ENCODE measurements at places on chromosomes 5 and 9.

DNA sequence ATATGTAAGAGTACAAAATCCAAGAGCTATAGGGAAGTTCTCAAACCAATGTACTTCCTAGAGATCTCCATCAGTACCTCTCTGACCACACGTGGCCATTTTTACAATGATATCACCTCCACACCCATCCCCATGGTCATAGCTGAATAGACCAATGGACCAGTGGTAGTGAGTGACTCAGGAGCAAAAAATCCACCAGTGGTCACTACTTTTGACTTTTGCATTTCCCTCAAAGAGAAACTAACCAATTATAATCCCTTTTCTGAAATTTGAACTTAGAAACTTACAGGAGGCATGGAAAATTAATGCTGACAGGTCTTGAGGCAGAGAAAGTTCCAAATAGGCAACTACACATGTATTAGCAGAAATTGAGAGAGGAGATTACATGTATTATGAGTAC, 238.4 kb downstream of the TRPM3 start:
- peak; percentile 15 for DNase-seq

GRCh38 chr9:82970359-82970758, 92.6 kb downstream of the RASEF start:
- no peak for DNase-seq

- DNase-seq, result no peak
These were observed 30.8 kb downstream of the GALNT12 start for GRCh38 chr9:98838155-98838867.

DNA sequence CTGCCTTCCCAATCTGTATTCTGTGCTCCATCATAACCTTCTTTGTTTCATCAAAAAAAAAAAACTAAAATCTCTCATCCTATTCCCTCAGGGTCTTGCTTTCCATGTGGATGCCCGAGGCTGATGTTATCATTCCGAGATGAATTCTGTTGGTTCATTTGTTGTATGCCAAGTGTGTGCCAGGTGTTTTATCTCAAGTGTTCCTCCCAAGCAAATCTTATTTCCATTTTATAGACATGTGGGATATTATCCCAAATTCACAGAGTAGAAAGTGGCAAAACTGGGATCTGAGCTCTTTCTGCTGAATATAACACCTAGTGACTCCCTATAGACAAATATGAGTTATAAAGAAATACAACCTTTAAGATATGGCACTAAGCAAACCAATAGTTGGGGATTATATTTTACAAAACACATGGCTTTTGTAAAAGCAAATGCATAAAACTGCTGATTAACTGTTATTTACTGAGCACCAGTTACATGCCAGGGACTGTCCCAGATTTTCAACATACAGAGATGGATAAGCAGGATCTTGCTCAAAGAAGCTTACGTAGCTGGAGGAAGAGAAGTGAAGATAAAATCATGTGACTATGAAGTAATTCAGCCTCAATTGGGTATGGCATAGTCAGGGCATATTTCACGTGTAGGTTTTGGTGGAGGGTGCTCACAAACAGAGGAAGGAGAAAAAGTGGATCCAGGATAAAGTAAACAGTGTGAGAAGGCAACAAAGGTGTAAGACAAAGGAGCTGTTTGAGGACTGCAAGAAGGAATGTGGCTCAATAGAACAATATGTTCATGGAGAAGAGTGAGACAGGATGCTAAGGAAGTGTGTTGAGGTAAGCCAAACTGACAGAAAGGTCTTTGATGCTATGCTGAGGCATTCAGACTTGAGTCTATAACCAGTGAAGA, 143.3 kb upstream of the ADAMTSL1 start:
- DNase-seq, result no peak

- peak; percentile 79 for DNase-seq
These were observed 24.8 kb downstream of the FYB1 start for GRCh38 chr5:39194466-39195136.

GRCh38 chr5:53126521-53126920, 17.0 kb upstream of the MOCS2 start:
- peak; percentile 83 for DNase-seq

GRCh38 chr5:152813526-152813925, 408.4 kb upstream of the NMUR2 start:
- DNase-seq, result peak; percentile 3

DNA sequence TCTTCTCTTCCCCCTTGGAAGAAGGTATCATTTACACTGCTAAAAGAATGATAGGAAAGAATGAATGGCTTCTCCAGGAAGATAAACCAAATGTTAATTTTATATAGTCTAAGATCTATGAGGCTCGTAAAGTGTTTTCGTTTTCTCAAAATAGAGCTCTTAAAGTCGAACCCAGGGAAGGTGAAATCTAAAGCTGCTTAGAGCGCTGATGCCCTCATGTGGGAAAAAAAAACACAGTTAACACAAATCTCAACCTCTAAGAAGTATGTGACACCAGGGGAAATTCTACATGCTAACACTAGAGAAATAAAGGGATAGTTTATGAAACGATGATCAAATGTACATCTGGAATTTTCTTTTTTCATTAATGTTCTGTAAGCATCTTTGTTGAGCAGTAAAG, 257.9 kb downstream of the RASEF start:
- no peak for DNase-seq

DNA sequence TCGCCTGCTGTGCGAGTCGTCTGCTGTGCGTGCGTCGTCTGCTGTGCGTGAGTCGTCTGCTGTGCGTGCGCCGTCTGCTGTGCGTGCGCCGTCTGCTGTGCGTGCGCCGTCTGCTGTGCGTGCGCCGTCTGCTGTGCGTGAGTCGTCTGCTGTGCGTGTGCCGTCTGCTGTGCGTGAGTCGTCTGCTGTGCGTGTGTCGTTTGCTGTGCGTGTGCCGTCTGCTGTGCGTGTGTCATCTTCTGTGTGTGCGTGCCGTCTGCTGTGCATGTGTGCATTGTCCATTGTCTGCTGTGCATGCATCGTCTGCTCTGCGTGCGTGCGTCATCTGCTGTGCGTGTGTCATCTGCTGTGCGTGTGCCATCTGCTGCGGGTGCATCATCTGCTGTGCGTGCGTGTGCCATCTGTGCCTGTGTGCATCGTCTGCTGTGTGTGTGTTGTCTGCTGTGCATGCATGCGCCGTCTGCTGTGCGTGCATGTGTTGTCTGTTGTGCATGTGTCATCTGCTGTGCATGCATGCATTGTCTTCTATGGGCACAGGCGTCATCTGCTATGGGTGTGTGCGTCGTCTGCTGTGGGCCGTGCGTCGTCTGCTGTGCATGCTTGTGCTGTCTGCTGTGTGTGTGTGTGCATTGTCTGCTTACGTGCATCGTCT, 68.6 kb upstream of the IRX4 start:
- DNase-seq, result no peak

DNA sequence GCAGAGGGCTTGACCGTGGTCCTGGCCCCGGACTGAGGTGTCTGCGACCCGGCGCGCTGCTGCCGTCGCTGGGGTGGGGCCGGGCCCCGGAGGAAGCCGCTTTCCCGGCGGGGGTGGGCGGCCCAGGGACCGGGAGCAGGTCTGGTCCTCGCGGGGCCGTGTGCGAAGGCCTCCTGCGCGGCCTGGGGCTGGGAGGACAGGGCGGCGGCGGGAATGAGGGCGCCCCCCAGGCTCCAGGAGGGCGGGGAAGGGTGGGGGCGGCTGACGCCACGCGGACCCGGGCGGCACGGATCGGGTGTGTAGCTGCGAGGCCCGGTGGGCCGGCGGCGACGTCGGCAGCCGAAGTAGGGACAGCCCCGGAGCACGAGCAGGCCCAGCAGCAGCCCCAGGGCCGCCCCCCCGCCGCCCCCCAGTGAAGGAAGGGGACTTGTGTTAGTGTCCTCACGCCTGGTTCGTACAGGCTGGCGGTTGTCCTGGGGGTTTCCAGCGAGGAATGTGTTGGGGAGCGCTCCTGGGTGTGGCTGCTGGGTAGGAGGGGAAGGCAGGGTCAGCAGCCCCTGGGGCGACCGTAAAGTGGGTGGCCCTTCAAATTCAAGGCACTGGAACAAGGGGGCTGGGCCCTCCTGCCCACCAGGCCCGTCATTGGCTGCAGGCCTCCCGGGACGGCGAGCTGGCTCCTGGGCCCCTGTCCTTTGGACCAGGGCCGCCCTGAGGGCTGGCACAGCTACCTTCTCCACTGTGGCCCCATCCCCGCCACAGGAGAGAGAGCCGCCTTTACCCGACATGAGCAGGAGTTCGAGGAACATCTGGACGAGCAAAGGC, 597 bp upstream of the TMEM250 start:
- DNase-seq, result peak; percentile 19

- no peak for DNase-seq
These were observed 23.6 kb downstream of the SREK1IP1 start for GRCh38 chr5:64744914-64745313.

DNA sequence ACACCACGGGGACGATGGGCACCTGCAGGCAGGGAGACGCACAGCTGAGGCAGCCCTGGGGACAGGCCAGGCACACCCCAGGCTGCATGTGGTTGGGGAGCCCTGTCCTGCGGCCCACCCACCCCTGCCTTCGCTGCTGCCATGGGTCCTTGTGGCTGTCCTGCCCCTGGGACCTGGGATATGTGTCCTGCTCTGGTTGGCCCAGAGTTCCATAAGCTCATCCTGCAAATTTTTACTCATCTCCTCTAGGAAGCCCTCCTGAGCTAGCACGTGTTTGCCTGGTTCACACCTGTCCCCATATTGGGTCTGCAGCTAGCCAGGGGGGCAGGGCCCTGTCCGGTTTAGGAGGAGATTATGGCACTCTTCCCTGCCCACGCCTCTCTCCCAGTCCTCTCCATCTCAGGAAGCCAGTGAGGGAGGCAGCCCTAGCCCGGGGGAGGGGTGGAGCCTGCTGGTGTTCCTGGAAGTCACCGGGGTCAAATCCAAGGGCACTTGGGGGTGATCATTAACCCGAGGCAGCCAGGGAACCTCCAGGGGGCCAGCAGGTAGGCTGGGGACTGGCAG, 12.2 kb downstream of the EGFL7 start:
- DNase-seq, result no peak

GRCh38 chr9:82034956-82035731, 46.6 kb downstream of the SPATA31D1 start:
- no peak for DNase-seq

DNA sequence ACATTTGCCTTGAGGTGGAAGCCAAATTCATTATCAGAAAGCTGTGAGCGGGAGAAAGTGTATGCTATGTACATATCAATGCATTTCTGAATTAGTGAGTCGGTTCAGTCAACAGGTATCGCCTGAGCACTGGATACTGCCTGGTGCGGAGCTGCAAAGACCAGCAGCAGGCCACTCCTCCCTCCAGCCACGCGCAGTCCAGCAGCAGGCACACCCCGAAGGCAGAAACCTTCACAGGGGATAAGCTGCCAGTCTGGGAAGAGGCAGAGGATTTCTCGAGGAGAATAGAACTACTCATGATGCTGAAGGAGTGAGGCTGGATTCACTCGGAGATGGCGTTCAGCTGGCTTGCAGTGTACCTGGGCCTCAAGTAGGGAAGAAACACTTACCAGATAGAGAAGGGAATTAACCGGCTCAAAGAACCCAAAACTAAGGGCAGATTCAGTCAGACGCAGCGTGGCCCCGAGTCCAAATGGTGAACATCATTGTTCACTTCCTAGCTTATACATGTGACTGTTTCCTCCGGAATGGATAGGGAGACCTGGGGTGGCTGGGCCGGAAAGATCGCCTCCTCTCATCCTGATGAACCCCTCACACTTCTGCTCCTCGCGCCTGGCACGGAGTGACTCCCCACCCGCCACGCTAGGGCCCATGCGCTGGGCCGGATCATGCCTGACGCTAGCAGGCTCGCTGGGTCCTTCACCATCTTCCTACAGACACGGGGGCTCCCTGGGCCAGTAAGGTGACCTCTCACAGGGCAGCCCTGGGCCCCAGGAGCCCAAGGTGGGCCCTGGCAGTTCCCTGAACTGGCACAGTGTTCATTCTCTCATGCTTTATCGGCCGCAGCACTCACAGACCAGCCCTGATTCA, 78.1 kb upstream of the SPATA31C2 start:
- no peak for DNase-seq

DNA sequence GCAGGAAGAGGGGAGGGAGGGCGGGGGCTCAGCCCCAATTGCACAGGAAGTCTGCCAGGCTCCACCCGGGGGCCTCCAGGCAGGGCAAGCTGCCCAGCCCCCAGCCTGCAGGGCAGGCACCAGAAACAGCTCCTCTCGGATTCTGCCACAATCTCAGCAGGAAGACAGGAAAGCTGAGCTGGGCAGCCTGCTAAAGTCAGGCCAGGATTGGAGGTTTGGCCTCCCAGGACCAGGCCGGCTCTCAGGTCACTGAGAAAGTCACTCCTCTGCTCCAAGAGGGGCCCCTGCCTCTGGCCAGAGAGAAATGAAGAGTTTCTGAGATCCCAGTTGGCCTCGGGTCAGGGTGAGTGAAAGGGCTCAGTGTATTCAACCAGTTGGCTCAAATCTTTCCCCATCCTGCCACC, 54.6 kb upstream of the STXBP1 start:
- DNase-seq, result peak; percentile 55

- no peak for DNase-seq
These were observed 22.4 kb downstream of the GOLGA2 start for GRCh38 chr9:128253140-128253990.

GRCh38 chr5:321230-321725, at the start of gene AHRR:
TSS of gene AHRR (plus strand) at chr5:321714. CDS start at chr5:343903, 22,189 bp downstream.
- DNase-seq, result peak; percentile 67

DNA sequence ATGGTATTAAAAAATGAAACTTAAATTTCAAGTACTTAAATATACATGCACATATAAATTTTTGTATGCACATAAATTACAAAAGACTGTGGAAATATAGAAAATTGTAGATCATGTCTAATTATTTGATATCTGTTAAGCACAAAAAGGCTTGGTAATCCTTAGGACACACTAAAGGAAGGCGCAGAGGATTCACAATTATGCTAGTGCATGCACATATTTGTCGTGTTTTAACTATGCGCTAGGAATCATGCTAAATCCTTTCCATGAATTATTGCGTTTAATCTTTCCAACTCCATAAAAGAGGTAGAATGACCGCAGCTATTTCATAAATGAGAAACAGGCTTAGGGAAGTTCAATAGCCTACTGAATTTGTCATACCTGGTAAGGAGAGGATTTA, 244.1 kb upstream of the ITGA1 start:
- DNase-seq, result no peak

GRCh38 chr5:72687288-72687687, 129.2 kb upstream of the TNPO1 start:
- DNase-seq, result no peak

DNA sequence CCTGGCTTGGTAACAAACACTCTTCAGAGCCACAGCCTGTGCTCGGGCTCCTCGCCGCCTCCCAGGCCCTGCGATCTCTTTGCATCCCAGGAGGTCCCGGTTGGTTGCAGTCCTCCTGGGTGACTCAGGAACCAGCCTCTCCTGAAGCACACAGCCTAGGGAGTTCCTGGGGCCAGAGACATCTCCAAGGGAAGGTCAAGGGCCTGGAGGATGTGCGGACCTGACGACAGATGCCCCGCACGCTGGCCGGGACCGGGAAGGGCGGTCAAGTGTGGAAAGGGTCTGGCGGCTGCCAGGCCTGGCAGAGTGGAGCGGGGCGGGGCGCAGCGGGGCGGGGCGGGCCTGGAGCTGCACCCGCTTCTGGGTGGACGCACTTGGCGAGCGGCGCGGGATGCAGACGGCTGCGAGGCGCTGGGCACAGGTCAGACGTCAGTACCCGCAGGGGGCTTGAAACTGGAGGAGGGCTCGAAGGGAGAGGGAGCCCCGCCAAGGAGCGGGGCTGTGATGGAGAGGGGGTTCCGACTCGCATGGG, 45.0 kb upstream of the PRSS3 start:
- no peak for DNase-seq

- no peak for DNase-seq
These were observed 213.0 kb downstream of the FBXL17 start for GRCh38 chr5:108168915-108169314.
